Testis (tissue), 5 donors: ENCODE measurements at places on chromosomes 2 and 18. TPM values are rescaled to one million over a fixed set of nuclear protein-coding genes. Genes with fewer than 3 reads are reported as not detected.

GRCh38 chr2:217905395-217905794 is 97.4 kb downstream of the TNS1 start:
- H3K27me3 ChIP-seq: no peaks in the 10 kb centered on the region
- H3K4me3 ChIP-seq: no peak overlapping the region
- no peak for DNase-seq
- H3K27ac ChIP-seq: peak overlapping the region; percentile 88

DNA sequence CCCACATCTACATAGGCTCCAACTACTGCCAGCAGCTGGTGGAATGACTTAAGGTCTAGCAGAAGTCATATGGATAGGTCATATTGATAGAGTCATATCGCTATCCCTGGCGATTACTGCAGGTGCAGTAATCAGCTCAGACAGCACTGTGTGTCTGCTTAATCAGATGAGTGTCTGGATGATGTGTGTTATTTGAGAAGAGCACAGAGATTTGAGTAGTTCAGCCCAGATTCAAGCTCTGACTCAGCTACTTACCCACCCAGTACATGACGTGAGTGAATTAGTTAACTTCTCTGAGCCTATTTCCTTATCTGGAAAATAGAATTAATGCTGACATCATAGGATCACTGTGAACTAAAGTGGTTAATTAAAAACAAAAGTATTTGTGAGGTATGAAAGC is 78.9 kb downstream of the EHD3 start:
- H3K36me3 ChIP-seq: no peaks in the 10 kb centered on the region
- no peak for DNase-seq
- H3K4me3 ChIP-seq: no peak overlapping the region

The RBM43 gene
- total RNA-seq: 7.1 TPM

DNA sequence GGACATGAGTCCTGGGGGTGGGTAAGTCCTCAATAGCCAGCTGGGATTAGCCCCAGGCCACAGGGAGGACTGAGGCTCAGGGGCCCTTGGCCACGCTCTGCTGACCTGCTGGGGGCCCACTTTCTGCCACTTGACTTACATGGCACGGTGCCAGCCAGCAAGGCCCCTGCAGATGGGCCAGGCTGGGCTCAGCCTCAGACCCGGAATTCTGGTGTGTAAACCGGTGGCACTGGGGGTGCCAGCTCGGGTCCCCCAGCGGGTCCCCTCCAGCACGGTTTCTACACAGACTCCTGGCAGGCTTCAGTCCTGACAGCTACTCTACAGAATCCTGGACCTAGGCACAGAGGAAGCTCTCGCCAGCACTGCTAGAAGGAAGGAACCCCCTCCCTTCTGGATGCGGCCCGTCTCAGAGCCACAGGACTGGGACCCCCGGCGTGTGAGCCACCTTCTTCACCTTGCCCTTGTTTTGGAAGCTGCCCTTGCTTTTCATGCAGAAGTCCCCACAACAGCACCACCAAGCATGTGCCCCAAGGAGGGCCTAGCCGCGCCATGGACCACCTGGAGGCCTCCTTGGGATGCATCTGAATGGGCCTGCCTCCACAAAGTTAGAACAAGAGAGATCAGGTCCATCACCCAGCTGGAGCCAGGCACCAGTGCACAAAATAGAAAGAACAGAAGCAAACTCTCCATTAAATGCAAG is 8.0 kb downstream of the HDAC4 start:
- H3K27me3 ChIP-seq: no peaks in the 10 kb centered on the region
- DNase-seq: no peak
- no peak overlapping the region for H3K4me3 ChIP-seq

DNA sequence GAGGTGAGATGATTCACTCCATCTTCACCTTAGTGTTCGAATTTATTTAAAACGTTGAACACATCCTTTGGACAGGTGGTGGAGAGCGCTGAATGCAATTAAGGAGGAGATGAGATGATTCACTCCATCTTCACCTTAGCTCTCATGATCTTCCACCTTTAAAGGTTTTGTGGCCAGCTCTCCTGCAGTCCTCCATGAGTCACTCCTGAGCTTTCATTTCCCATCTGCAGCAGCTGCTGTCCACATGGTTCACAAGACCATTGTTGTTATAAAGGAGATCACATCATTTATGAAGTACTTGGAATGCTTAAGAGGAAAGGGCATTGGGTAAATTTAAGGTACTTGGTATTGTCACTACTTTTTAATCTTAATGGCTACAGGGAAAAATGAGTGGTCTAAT is 298.5 kb downstream of the PAX3 start:
- no peak overlapping the region for H3K27ac ChIP-seq
- H3K4me3 ChIP-seq: no peak overlapping the region
- no peaks in the 10 kb centered on the region for H3K36me3 ChIP-seq
- no peaks in the 10 kb centered on the region for H3K27me3 ChIP-seq

The CCDC148 gene
- total RNA-seq: 5.0 TPM

DNA sequence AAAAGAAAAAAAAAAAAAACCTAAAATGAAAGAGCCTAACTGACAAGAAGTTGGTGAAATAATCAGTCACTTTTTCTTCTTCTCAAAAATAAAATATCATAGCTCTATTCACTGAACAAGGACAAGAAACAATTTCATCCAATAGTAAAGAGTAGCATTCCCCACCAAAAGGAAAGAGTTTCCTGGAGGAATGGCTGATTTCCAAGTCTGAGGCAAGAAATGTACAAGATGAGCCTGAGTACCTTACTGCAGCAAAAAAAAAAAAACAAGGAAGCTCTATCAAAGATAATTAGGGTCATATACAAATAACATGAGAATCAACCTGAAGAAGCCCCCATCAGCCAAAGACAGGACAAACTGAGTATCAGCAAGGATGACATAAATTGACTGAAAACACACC is 11.5 kb downstream of the ROCK1 start:
- DNase-seq: no peak
- no peaks in the 10 kb centered on the region for H3K27me3 ChIP-seq
- no peaks in the 10 kb centered on the region for H3K36me3 ChIP-seq
- no peak overlapping the region for H3K4me3 ChIP-seq
- no peaks in the 10 kb centered on the region for H3K4me1 ChIP-seq

The FOXD4L1 gene
- 0.55 TPM for total RNA-seq

DNA sequence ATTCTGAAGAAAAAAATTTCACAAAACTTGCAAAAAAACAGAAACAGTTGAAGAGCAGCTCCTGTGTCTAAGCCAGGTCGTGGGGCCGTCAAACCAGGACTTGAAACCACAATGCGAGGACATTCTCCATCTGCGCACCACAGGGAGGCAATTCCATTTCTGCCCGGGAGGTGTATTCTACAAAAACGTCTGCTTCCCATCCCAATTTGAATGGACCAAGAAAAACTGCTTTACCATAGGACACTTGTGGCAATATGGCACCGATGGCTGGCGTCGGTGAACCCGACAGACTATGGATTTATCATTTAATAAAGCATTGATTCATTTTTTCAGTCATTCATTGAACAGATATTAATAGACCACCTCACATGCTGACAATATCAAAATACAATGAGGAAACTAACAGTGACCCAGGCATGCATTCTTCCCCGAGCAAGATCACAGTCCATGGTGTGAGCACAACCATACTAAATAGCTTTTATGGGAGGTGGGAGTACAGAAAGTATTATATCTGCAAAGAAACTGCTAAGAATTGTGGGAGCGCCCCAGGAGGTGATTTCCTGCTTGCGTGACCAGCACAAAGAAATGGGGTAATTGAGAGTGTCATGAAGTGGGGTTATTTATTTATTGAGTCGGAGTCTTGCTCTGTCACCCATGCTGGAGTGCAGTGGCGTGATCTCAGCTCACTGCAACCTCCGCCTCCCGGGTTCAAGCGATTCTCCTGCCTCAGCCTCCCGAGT is 10.5 kb upstream of the ZAP70 start:
- no peak for DNase-seq
- H3K36me3 ChIP-seq: no peaks in the 10 kb centered on the region
- H3K4me1 ChIP-seq: no peaks in the 10 kb centered on the region
- H3K27ac ChIP-seq: no peak overlapping the region
- no peak overlapping the region for H3K4me3 ChIP-seq
- no peaks in the 10 kb centered on the region for H3K27me3 ChIP-seq

GRCh38 chr2:239035361-239035814 is 187.5 kb downstream of the TWIST2 start:
- DNase-seq: peak; percentile 68
- H3K4me1 ChIP-seq: no peaks in the 10 kb centered on the region
- H3K36me3 ChIP-seq: no peaks in the 10 kb centered on the region
- no peak overlapping the region for H3K4me3 ChIP-seq
- H3K27ac ChIP-seq: no peak overlapping the region
- no peaks in the 10 kb centered on the region for H3K27me3 ChIP-seq

The OTX1 gene
- 0.39 TPM for total RNA-seq

The C2orf15 gene
- 1.7 TPM for total RNA-seq

DNA sequence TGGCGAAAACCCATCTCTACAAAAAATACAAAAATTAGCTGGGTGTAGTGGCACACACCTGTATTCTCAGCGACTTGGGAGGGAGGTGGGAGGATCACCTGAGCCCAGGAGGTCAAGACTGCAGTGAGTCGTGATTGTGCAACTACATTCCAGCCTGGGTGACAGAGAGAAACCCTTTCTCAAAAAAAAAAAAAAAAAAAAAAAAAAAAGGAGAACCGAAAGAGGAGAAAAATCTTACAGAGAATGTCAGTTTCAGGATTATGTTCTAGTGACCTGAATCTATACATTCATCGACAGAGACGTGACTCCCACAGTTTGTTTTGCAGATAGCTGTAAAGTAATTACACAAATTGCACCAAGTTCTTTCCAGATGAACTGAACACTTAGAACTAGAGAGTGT is 187.8 kb downstream of the FTCDNL1 start:
- H3K36me3 ChIP-seq: no peaks in the 10 kb centered on the region
- no peaks in the 10 kb centered on the region for H3K27me3 ChIP-seq
- DNase-seq: no peak

DNA sequence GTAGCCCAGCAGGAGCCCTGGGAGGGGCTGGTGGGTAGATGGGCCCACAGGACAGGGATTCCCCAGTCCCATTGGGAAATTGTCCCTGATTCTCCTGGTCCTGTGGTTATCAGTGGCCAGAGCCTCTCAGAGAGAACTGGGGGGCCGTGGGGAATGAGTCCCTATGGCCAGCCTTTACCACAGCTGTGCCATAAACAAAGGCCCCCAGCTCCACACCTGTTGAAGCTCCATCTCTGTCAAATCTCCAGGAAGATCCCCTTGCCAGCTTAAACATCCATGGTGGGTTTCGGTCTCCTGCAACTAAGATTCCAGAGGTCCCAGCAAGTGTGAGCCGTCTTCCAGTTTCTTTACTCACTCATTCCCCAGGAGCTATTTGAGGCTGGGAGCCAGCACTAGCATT is 897.1 kb downstream of the LRRTM4 start:
- H3K36me3 ChIP-seq: no peaks in the 10 kb centered on the region
- H3K4me1 ChIP-seq: no peaks in the 10 kb centered on the region
- H3K4me3 ChIP-seq: no peak overlapping the region

- H3K4me1 ChIP-seq: no peaks in the 10 kb centered on the region
- H3K4me3 ChIP-seq: no peak overlapping the region
- no peak for DNase-seq
- H3K36me3 ChIP-seq: no peaks in the 10 kb centered on the region
Observed at GRCh38 chr18:1994471-1994870, 576.8 kb downstream of the METTL4 start.

The KLHL14 gene
- 3.3 TPM for total RNA-seq
